ENCODE measurements at places on chromosomes 11 and 22.
A peak's percentile ranks its signal among the peaks of the same experiment; 100 is the strongest.

- peak; percentile 89 for DNase-seq
Observed at GRCh38 chr11:73982595-73982989, at the start of gene UCP2. Gene UCP2 (minus strand): TSS chr11:73982843. CDS start chr11:73978378, 4,465 bp downstream.

DNA sequence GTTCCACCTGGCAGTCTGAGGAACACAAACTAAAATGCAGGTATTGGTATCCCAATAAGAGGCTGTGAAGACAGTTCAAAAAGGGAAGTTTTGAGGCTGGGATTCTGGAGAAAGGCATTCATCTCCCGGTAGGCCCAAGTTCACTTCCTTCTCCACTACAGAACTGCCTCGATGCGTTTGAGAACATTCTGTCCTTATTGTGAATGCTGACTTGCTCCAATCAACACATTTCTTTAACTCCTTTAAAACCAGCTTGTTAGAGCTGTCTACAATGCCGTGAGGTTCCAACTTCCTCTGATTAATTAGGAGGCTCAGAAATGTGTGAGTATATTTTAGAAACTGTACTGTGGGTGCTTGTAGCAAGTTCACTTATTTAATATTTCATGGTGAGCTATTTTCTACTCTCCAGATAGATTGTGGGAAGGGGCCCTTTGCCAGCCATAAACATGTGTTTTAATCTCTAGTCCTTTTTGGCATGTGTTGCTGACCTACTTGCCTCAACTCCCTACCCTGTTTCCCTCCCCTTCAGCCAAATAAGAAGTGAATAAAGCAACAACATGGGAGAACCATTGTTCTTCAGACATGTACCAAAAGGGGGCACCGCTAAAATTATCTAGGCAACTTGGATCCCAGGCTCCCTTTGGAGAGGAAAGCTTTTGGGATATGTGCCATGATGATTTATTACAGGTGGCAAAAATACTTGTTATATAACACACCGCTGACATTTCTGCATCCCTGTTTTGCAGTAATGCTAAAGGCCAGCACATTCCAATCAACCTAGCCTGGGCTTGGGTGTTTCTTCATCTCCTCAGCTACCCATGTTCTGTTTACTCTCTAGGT is 245.6 kb downstream of the BLID start:
- DNase-seq = peak; percentile 25

GRCh38 chr11:10930224-10930971 is 72.5 kb upstream of the ZBED5 start:
- no peak for DNase-seq

DNA sequence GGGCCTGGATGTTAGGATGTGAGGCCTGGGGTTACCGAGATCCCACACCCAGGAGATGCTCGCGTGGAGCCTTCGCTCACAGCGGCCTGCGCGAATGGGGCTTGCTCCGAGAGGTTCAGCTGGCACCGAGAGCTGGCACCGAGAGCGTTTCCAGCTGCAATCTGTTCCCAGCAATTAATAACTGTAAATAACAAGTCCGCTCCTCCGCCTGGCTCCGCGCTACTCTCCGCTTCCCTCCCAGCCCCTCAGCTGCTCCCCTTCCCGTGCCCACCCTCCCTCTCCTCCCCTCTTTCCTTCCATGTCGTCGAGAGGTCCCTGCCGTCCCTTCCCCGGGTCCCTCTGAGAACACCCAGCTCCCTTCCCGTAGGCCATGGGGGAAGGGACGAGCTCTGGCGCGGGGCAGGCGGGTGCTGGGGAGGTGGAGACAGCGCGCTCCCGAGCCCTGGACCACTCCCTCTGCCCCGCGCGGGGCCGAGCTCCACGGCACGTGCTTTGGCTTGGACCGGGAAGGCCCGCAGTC is 110.8 kb downstream of the WNT7B start:
- no peak for DNase-seq

DNA sequence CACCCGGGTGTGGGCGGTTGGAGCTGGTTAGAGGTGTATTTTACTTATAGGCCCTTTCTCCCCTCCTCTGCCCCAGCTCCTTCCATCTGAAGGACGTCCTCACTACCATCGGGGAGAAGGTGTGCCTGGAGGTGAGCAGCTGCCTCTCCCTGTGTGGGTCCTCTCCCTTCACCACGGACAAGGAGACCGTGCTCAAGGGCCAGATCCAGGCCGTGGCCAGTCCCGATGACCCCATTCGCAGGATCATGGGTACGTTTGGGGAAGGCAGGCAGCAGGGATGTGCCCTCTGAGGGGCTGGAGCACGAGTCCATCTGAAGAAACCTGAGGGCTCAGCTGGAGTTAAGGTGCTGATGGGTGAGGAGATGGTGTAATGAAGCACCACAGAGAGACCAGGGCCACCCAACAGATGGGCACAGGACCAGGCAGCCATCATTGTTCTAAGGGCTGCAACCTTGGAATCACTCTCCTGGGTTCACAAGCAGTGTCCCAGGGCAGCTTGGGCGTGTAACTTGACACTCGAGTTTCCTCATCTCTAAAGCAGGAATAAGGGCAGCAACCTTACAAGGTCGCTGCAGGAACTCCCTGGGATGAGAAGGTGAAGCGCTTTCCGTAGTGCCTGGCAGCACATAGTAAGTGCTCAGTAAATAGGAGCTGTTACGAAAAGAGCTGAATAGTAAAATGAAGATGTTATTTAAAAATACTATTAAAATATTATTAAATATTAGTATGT is 29.4 kb downstream of the TCP11L1 start:
- no peak for DNase-seq

DNA sequence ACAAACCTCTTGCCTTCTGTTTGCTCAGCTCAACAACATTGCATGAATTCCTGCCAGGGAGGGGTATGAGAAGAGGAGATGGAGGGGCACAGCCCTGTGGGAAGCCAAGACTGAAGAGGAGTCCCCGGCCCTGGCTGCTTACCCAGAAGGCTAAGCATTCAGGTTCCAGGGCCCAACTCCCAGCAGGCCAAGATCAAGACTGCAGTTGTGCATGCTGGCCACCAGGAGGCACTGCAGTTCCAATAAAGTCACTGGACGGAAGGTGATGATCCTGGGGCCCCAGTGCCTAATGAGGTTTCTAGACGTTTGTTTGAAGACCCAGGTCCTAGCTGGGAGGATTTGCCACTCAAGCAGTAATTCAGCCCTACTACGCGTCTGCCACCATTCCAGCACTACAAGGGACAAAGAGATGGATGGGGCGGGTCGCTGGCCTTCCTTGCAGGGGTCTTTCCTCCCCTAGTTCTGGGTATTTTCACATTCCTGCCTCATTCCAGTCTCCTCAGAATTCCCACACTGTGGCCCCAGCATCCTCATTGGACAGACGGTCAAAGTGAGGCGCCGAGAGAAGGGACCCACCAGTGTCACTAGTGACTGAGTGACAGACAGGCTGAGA is 23.6 kb downstream of the ALX4 start:
- DNase-seq = peak; percentile 89

DNA sequence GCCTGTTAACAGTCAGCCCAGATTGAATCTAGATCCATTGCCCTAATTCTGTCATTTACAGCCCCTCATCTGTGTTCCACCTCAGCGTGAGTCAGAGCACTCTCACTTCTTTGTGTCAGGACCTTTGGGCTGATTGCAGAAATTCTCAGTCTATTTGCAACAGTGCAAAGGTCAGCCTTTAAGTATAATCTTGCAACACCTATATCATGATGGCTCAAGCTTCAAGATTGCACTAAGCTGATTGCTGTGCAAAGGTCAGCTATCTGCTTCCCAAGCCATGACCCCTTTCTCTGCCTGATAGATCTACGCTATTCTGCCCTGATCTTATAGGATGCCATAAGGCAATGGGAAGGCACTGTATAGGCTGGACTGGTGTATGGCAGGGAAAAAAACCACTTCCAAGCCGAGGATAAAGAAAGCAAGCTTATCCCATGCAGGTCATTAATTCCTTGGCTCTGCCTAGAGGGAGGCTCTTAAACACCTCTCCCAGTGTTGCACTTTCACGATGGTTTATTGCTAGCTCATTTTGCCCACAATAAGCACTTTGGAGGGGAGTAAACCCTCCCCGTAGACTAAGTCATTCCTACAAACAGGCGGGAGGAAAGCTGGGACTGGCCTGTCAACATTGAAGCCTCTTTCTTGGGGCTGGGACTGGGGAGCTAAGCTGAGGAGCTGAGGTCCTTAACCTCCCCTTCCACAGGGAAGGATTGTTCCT is 100.6 kb downstream of the RRAS2 start:
- DNase-seq = no peak

- no peak for DNase-seq
Observed at GRCh38 chr11:36127550-36127949, 161.7 kb downstream of the COMMD9 start.

GRCh38 chr11:11446967-11447366 is 93.9 kb upstream of the CSNK2A3 start:
- DNase-seq = no peak

GRCh38 chr11:76234021-76234415 is 27.7 kb upstream of the WNT11 start:
- no peak for DNase-seq

- DNase-seq = no peak
Observed at GRCh38 chr11:118552341-118552740, 13.4 kb downstream of the IFT46 start.

GRCh38 chr22:33691057-33691630 is 229.1 kb downstream of the LARGE1 start:
- DNase-seq = no peak

DNA sequence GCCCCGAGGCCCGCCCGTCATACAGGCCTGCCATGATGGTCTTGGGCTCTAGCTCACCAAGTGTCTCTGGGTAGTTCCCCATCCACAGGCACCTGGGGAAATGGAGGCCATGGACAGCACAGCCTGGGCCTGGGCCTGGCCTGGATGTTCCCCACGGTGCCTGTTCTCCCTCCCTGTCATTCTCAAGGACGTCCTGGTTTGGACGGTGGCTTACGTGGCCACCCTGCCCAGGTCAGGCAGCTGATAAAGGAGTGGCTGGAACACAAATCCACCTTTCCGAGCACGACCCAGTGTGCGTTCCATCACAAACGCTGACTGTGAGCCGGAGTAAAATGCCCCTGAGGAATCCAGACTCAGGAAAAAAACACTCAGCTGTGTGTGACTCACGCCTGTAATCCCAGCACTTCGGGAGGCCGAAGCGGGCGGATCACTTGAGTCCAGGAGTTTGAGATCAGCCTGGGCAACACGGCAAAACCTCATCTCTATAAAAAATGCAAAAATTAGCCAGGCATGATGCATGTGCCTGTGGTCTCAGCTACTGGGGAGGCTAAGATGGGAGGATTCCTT is 41.2 kb upstream of the TESMIN start:
- no peak for DNase-seq

DNA sequence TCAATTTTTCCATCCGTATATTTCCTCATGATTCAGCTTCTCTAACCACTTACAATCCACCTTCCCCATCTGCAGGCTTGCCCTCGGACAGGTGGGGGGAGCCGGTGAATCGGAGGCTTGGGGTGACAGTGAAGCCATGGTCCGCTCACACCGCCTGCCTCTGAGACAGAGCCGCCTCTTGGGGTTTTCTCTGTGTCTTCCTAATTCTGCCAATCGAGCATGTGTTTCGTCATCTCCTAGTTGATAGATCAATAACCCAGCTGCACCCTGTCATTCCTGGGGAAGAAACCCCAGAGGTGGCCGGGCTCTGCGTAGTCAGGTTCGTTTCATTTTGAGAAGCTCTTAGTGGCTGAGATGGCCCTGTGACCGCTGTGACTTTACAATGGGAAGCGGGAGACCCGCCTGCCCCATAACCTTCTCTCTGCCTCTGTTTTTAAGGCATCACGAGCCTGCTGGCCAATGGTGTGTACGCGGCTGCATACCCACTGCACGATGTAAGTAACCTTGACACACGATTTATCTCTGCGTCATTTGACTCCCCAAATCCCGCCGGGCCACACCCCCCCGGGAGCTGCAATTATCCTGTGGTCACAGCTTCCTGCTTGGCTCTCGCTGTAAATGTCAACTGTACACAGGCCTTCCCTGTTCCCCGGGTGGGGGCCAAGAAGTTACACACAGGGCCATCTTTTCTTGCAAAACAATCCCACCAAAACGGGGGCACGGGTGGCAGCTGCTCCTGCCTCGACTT is 33.3 kb downstream of the ANO1 start:
- DNase-seq = no peak

GRCh38 chr11:2440646-2441045 is 3.7 kb downstream of the TRPM5 start:
- DNase-seq = no peak

DNA sequence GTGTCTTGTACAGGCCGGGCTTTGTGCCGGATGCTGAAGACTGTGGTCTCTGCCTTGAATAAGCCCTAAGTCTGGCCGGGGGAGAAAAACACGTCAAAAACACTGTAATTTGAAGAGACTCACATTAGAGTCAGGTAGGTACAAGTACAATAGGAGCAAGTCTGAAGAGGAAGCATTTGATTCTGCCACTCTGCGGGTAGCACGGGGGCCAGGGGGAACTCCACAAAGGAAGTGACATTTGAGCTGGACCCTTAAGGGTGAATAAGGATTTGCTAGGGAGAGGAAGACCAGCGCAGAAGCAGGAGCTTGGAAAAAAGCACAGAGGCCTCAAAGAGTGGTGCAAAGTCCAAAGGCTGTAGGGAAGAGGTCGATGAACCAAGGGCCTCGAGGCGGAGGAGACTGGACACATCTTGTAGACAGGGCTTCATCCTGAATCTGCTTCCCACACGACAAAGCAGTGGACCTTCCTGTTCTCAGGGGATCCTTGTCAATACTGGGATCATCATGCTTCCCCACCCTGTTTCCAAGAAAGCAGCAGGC is 38.7 kb downstream of the BUD13 start:
- no peak for DNase-seq

DNA sequence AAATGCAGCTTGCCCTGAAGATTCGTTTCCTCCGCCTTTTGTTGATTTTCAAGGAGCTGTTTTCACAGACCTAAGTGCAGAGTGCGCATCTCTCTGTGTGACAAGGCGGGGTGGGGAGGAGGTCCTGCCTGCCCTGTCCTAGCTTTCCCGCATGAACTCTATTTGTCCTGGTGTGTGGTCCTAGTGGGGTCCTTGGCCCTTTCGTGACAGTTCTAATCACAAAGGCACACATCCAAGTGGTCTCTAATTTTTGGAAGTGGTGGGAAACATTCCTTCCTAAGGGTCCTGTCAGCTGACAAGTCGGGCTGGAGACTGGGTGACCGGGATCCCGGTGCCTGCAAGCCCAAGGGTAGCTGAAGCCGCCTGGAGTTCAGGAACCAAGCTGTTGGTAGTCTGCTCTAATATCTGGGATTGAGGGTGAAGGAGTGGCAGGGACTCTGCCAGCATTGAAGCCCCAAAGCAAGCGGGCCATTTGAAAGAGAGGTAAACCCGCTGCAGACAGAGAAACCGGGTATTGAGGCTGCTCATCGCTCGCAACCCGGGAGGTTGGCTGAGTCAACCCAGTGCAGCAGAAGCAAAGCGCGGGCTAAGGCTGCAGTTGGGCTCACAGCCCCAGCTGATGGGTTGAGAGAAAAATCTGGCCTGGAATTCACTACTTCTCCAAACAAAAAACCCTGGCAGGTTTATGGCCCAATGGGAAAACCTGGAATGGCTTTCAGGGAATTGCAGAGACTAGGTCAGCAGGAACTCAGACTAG is 28.1 kb upstream of the FBXO3 start:
- peak; percentile 80 for DNase-seq

GRCh38 chr22:49973018-49973961 is 12.7 kb downstream of the PIM3 start:
- no peak for DNase-seq
